NT2/D1 (cell line): ENCODE measurements at places on chromosomes 5 and 9.
A peak's percentile ranks its signal among the peaks of the same experiment; 100 is the strongest.

DNA sequence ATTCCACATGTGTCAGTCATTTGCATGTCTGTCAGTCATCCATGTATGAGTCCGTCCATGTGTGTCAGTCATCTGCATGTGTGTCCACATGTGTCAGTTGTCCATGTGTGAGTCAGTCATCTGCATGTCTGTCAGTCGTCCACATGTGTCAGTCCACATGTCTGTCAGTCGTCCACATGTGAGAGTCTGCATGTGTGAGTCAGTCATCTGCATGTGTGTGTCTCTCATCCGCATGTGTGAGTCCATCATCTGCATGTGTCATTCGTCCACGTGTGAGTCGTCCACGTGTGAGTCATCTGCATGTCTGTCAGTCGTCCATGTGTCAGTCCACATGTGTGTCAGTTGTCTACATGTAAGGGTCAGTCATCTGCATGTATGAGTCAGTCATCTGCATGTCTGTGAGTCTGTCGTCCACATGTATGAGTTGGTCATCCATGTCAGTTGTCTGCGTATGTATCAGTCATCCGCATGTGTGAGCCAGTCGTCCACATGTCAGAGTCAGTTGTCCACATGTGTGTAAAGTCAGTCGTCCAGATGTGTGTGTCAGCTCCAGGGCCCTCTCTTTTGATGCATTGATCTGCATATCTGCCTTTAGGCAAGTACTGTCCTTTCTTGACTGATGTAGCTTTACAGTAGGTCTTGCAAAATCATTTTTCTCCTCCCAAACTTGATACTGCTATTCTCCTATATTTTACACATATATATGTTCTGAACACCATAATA lies 72.5 kb upstream of the CACNA1B start:
- no peak for DNase-seq

GRCh38 chr5:57494104-57495098 lies 11.8 kb upstream of the ACTBL2 start:
- DNase-seq = peak; percentile 2

DNA sequence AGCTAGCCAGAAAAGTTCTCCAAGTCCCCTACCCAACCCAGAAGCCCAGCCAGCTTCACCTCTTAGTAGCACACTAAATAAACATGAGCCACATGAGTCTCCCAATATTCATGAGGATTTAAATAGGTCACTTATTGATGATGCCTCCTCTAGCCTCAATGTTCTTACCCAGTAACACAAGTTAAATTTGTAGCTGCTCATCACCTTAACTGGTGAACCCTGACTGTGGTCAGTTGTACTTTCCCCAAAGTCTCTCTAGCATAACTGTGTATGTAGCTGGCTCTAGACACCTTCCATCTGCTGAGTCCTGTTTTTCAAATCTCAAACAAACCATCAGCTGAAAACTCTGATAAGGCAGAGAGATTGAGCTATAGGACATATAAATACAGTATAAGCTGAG lies 100.3 kb upstream of the ELAVL2 start:
- no peak for DNase-seq

DNA sequence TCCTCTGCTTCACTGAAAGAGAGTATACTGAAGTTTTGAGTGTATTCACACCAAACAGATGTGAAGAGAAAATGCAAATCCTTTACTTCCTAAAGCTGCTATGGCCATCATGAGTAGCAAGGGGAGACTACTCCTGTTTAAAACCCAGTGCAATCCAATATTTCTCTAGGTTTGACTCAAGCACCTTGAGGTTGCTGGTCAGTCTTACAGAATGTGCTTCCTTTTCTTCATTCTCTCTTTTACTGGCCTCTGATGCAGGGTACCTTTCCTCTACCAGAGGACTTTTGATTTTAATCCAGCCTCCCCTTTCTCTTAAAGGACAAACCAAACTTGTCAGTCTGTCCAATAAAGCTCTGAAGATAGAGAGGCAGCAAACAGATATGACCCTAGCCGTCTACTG lies 98.1 kb upstream of the TLE4 start:
- no peak for DNase-seq

DNA sequence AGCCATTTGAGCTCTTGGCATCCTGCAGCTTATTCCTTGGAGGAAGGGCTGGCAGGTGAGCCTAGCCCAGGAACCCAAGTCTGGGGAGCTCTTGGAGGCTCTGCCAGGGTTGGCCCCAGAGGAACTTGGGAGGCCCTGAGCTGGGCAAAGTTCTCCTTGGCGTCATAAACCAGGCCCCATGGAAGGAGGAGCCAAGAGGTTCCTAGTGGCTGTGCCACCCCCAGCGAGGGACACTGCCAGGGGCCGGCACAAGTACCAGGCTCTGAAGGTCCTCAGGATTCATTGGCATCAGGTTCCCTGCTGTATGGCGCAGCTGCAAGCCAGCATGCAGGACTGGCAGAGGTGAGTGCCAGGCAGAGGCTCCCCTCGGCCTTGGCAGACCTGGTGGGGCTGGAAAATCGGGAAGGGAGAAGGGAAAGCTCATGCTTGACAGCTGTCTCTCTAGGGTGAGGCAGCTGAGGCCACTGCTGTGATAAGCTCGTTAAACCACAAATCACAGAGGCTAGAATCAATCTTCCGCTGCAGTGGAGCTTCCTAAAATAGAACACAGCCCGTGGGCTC lies 54.6 kb upstream of the SYNPO start:
- DNase-seq = no peak

DNA sequence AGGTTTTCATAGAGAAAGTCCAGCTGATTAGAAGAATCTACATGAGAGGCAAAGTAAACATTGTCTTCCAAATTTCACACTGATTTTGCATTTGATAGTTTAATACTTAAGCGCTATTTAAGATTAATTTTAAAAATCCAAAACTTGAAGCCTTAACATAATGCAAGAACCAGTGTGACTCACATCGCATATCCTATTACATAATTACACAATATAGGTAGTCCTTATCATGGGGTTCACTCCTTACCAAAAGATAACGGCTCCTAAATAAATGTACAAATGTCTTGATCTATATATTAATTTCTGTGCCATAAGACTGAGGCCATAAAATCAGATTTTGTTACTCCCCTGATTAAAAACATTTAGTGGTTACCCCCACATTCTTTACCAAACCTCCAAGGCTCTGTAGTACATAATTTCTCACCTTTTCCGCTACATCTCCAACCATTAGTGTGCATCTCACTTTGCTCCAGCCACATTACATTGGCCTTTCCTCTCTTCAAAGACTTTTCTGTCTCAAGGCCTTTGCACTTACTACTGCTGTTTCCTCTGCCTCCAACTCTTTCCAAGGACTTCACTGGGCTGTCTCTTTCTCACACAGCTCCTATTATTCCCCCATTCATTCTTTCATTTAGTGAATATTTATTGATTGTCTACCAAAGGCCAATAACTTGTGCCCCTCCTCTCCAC lies 1.0 kb downstream of the RIOK2 start:
- DNase-seq = no peak

GRCh38 chr5:59275510-59276324 lies 617.8 kb downstream of the PDE4D start:
- peak; percentile 57 for DNase-seq

GRCh38 chr5:37776826-37777225 lies 63.0 kb downstream of the GDNF start:
- no peak for DNase-seq

DNA sequence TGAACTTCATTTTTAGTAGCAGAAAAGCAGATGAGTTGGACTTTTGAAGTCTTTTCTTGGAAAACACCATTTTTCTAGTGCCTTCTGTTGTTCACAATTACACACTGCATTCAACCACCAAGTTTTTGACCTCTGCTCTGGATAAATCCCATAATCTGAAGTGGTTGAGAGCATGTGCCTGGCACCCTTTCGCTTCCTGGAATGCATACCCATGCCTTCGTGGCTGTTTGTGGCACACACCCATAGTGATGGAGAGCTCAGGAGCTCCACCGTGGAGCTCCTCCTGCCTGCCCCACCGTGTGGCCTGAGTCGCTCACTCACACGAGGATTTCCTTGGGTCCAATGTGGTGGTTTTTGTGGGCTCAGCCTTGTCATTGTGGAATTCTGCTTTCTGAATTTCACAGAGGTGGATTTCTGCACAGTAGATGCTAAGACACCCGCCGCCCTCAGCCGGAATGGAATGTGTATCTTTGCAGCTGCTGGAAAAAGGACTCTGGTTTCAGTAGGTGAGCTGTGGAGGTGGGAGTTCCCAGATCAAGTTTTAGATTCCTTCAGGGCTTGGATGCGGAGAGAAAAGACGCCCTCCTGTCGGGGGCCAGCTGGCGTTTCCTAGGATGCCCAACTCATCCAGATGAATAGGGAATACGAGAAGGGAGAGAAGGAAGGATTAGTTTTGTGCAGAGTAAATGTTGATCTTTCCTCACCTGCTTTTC lies 500.4 kb downstream of the IRX1 start:
- DNase-seq = no peak

GRCh38 chr9:120571443-120572257 lies 8.3 kb downstream of the CDK5RAP2 start:
- no peak for DNase-seq

- no peak for DNase-seq
These were observed 368.5 kb downstream of the GABRG2 start for GRCh38 chr5:162436055-162436454.

DNA sequence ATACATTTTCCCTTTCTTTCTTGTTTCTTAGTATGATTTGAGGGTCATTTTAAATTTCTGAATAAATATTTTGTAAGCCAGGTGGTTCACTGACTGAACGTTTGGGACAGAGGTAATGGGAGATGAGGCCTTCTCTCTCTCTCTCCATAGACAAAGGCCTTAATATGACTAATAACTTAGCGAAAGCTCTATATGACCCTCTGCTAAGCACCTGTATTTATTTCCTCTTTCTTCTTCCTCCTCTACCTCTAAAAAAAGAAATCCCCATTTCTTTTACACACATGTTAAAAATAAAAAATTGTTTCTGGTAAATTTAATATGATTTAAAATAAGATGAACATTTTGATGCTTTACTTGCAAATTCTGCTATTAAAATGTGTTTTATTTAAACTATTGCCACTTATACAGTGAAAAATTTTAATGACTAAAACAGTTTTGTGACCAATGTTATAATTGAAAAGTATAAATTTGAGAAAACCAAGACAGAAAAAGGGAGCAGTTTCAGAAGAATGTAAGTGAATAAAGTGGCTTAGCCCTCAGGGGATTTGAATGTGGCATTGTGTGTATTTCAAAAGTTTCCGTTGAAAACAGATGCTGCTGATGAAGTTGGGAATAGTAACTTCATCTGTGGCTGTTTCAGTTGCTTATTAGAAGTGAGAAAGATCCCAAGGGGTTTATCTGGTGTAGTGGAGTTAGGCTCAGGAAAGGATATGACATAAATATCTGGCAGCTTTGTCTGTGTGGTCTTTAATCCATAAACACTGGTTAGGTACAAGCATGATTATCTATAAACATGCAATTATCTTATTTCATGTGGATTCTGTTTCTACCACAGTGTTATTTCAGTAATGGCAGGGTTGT lies 128.6 kb upstream of the GRHPR start:
- DNase-seq = no peak

DNA sequence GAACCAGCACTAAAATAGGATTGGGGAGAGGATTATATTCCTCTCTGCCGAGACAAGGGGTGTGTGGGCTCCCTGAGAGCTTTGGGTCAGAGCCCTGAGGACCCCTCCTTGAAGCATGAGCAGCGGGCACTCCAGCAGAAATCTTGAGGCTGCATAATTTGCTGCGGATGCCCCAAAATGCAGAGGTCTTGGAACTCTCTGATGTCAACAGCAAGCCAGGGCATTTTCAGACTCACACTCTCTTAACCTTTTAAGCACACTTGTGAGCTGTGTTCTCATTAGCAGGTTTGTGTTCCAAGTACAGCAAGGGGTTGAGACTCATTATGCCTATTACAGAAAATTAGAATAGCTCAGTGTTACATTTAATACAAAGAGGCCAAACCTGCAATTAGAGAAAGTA lies 513.0 kb upstream of the ADAMTS16 start:
- no peak for DNase-seq

- no peak for DNase-seq
These were observed 201.2 kb downstream of the TSSK1B start for GRCh38 chr5:113233606-113234005.

DNA sequence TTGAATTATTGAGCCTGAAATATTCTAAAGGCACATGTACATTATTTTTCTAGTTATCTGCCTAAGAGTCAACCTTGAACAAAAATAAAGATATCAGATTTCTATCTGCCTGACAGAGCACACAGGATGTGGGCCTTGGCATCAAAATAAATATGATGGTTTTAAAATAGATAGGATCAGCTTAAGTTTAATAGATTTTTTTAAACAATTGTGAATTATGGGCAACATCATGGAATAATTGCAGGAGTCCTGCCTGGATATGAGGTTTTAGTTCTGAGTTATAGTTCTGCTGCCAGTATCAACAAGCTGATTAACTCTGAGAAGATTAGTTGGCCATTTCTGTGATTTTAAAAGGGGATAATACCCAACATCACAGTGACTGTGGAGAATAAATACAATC lies 107.0 kb upstream of the PCA3 start:
- DNase-seq = no peak

GRCh38 chr5:55509796-55510522 lies 24.8 kb downstream of the PLPP1 start:
- DNase-seq = no peak

GRCh38 chr5:153699035-153699434 lies 208.6 kb downstream of the GRIA1 start:
- no peak for DNase-seq

- DNase-seq = no peak
These were observed 593.9 kb upstream of the GRAMD2B start for GRCh38 chr5:125829349-125829748.

DNA sequence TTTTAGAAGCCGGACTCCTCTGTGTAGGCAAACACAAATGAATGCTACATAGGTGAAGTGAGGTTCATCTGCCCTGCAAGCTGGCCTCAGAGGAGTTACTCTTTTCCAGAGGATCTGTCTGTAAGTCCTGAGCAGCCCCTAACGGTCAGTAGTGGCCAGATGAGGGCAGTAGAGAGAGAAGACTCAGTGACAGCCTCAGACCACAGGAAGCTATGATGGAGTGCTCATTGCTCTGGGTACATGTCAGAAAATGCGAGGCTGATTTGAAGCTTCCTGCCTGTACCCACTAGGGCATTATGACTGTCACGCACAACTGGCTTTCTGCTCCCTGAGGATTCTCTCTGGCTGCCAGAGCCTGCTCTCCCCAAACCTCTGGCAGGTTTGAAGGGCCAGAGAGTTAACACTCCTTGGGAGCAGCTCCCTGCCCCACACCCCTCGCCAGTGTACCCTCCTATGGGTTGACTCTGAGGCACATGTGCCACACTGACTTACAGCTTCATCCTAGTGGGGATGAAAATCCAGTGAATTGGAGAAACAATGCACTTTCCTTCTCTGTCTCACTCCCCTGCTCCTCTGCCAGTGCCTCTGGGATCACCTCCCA lies 141.5 kb downstream of the GABRG2 start:
- peak; percentile 52 for DNase-seq

DNA sequence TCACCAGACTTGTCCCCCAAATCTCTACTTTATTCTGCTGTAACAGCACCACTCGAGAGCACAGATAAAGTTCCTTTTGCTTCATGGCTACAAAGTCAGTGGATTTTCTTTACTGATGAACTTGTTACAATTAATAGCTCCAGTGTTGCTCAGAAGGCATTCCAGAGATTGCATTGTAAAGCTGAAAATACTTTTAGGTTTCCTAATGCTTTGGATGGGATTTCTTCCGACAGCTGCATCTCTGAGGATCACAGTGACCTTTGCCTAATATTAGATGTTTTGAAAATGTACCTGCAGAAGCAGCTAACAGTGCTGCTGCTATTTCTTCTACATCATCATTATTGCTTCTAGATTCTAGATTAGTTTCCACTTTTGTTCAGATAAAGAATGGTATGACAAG lies 58.8 kb upstream of the TMEM171 start:
- DNase-seq = no peak

- no peak for DNase-seq
These were observed 36.3 kb downstream of the TRIO start for GRCh38 chr5:14179446-14179845.

- DNase-seq = no peak
These were observed 24.9 kb downstream of the SYK start for GRCh38 chr9:90826326-90827020.
